Stimulated activated CD8-positive, alpha-beta memory T cell treated with anti-CD3 and anti-CD28 coated beads, Interleukin-15, amount 100 ng/mL, for 4 hours (primary cell): ENCODE measurements at places on chromosomes 6 and 20.

GRCh38 chr6:107840636-107841274, 16.6 kb upstream of the SCML4 start:
- no peak for DNase-seq

DNA sequence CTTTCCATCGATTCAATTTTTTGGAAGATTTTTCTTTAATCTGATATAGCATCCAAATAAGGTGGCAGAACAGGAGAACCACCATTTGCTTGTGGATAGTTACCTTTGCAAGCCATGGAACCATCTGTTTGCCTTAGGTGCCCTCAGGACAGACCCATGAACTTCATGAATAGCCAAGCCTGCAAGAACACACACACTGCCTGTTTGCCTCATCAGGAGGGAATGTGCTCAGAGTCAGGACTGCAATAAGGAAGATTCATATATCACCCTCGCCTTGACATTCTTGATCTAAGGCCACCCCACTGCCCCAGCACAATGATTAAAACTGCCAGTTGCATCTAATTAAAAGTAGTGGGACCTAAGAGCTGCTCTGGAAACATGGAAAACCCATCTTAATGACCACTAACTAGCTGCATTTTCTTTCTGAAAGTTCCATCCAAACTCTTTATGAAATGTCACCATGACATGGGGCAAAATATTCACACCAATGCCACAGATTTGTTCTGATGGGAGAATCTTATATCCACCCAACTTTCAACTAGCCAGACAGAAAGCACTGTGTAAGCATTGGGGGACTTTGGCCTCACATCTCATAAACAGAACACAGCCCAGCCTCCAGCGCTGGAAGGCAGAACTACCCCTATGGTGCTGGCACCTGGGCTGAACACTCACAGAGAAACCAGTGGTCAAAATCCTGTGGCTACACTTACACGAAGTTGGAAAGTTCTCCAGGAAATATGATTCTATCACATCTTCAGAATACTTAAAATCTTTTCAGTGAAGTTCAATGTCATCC, 48.3 kb downstream of the TBXT start:
- no peak for DNase-seq

DNA sequence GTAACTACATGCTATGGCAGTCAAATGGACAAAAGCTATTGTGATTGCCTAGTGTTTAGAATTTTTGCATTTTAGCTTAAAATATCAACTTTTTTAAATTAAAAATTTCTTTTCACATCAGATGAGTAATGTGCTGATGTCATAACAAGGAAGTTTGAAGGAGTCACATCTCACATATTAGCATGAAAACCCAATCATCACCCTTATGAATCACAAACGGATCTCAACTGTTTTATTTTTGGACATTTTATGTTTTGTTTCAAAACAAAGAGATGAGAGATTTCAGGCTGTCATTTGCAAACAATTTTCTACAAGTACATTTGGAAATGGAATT, 53.6 kb upstream of the TRERF1 start:
- DNase-seq, result no peak

- DNase-seq, result no peak
Observed at GRCh38 chr20:59300333-59301081, at the start of gene EDN3. Gene EDN3 (plus strand): TSS chr20:59300611. CDS start chr20:59300813, 202 bp downstream.

- DNase-seq, result no peak
Observed at GRCh38 chr6:92047860-92048259, 1371.5 kb downstream of the EPHA7 start.

GRCh38 chr6:26187981-26188635, 100.9 kb downstream of the HFE start:
- DNase-seq, result no peak

DNA sequence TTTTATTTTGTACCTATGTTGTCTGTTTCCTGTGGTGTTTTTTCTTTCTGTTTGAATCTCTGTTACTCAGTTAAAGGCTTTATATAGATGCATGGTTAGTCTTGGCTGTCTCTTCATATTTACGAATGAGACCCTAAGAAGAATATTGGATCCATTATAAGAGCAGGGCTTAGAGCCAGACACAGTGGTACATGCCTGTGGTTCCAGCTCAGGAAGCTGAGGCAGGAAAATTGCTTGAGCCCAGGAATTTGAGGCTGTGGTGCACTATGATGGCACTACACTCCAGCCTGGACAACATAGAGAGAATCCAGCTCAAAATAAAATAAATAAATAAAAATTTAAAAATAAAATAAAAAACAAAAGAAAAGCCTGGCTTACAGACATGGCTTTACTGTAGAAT, 211.1 kb downstream of the SOD2 start:
- DNase-seq, result no peak

DNA sequence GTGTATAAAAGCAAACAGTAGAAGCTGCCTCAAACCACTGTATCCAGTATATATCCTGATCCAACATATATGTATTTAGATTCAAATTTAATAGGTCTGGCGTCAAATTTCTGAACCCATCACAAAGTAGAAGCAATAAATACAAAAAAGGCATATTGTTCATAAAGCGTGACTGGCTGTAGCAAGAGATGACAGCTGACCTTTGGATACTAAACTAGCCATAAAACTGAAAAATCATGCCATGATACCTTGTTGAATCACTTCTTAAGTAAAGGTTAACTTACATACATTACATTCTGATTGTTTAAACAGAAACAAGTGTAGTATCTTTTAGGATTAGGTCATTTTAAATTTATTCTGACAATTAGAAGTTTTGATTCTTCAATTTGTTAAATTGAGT, 372.0 kb upstream of the FLRT3 start:
- no peak for DNase-seq
